WERI-Rb-1 (cell line): ENCODE measurements at places on chromosomes 2 and 18.

- no peak for DNase-seq
Observed at GRCh38 chr2:172826522-172826921, 90.9 kb downstream of the RAPGEF4 start.

- no peak for DNase-seq
Observed at GRCh38 chr2:65711863-65712262, 279.5 kb upstream of the SPRED2 start.

- DNase-seq = no peak
Observed at GRCh38 chr2:232038881-232039485, 77.5 kb downstream of the DIS3L2 start.

DNA sequence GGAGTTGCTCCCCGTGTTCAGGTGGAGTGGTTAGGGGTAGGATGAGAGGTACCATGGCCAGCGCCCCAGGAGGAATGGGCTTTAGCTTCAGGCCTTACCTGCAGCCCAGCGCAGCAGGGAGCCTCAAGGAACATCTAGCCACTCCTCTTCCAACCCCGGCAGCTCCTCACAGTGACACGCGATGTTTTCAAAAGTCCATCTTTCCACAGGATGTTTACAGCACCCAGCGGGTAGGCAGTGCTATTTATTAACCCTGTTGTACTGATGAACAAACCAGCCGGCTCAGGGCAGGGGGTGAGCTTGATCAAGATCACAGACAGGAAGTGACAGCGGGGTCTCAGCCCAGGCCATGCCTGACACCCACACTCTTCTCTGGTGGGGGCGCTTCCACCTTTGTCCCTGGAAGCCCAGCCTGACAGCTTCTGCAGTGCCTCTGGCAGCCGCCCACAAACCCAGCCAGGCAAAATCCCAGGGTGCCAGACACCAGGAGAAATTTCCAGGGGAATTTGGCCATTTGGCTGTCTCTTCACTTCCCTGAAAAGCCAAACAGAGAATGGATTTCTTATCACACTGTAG lies 18.4 kb upstream of the PRLH start:
- DNase-seq = no peak

DNA sequence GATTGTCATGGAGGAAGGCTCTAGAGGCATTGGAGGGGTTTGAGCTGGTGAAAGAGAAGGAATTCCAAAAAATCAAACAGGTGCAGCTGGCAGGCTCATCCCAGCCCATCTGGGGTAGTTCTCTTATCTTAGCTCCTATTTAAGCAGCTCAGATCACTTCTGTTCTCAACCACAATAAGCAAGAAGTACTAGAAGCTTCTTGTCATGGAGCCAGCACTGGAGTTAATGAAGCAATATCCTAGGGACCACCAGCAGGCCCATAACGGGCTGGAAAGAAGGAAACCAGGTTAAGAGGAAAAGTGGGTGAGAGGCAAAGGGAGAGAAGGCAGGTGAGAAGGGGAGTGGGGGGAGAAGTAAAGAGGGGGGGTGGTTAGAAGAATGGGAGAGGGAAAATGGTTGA lies 100.7 kb upstream of the ZFP36L2 start:
- DNase-seq = no peak

- DNase-seq = no peak
Observed at GRCh38 chr18:28657961-28658360, 481.0 kb upstream of the CDH2 start.

DNA sequence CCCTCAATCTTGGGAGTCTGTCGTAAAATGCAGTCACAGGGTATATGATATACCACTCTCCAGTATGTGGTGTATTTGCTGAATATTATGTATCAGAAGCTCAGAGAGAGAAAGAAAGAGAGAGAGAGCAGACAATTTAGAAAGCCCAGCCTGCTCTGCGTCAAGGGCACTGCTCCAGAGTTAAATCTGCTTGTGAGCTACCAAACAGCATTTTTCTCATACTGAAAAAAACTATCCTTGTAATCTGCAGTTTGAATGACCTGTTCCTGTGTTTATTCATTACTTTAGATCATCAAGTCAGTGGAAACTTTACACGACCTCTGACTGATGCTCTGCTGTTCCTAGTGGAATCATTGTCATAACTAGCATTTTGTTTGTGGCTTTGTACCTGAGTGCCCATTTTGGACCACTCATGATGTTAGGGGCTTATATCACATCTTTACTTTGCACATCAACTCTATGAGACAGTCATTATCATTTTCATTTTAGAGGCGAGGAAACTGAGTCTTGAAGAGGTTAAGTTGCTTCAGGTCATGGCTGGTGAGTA lies 89.2 kb upstream of the PELI1 start:
- no peak for DNase-seq

- no peak for DNase-seq
Observed at GRCh38 chr18:27064673-27065072, 120.4 kb downstream of the CHST9 start.

- DNase-seq = no peak
Observed at GRCh38 chr2:126863336-126864015, 35.2 kb upstream of the TEX51 start.

DNA sequence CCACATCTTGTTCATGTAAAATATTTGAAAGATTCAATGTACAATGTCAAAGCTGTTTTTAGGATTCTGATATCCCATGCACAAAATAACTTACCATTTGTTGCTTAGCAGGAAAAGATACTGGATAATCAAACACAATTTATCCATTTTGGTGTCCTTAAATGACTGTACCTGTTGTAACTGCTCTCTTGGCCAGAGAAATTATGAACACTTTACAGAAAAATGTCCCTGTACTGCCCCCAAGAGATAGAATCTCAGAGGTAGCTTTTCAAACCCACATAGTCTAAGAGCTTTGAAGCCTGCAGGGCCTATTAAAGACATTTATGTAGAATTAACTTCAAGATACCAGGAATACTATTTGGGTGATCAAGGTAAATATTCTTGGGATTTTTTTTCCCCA lies 12.2 kb upstream of the ME2 start:
- no peak for DNase-seq
